Activated T-cell treated with anti-CD3 and anti-CD28 coated beads for 4 hours (primary cell): ENCODE measurements at places on chromosomes 6 and 20.

GRCh38 chr20:23021541-23021940 is 13.6 kb upstream of the SSTR4 start:
- DNase-seq = no peak

GRCh38 chr20:58078741-58079522 is 149.5 kb downstream of the ANKRD60 start:
- DNase-seq = no peak

DNA sequence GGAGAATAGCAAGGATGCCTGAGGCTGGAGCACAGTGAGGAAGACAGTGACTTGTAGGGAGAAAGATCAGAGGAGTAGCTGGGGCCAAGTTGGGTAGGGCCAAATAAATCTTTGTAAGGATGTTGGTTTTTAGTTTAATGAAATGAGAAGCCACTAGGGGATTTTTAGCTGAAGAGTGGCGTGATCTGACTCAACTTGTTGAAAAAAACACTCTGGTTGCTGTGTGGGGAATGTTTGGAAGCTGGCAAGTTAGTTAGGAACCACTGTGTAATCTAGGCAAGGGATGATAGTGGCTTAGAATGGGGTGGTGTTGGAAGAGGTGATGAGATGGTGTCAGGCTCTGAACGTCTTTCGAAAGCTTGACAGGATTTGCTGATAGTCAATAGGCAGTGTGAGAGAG is 176.1 kb upstream of the HDDC2 start:
- DNase-seq = no peak

GRCh38 chr20:57301026-57301425 is 28.6 kb upstream of the SPO11 start:
- no peak for DNase-seq

DNA sequence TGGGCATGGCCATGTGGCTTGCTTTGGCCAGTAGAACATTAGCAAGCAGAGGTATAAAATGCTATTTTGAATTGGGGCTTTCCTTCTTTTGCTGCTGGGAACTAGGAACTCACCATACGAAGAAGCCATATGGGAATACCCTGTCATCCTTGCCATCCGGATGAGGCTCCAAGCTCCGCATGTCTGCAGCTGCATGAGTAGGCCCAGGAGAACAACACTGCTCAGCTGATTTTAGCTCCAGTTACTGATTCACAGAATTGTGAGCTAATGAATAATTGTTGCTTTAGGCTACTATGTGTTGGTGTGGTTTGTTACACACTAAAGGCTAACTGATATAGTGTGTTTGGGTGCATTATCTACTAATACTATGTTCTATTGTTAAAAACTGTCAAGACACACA is 2.7 kb upstream of the PLCB4 start:
- DNase-seq = no peak

- no peak for DNase-seq
Measured at GRCh38 chr20:51469578-51470498, 72.7 kb downstream of the NFATC2 start.

DNA sequence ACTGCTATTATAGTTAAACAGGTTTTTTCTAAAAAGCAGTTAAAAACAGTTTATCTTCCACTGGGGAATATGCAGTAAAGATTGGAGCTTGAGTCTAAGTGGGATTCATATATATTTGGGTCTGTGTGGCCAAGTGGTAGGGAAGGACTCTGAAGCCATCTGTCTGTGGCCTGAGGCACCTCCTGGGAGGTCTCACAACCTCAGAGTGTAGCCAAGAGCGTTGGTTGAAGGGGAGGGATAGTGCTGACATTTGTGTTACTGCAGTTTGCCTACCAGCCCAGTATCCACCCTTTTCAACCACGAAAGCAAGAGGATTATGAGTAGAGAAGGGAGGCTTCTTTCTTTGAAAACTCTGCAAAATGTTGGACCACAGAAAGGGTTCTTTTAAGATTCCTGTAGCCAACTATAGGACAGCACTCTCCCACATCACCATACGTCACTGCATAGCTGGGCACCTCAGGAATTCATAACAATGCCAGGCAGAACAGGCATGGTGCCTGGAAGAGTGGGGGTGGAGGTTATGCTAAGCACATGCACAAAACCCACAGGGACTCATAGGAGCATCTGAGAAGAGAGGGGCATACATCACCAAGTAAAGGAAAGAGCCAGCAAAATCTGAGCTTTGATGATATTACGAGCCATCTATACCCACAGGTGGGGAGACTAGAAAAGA is 90.5 kb upstream of the HEY2 start:
- DNase-seq = no peak

DNA sequence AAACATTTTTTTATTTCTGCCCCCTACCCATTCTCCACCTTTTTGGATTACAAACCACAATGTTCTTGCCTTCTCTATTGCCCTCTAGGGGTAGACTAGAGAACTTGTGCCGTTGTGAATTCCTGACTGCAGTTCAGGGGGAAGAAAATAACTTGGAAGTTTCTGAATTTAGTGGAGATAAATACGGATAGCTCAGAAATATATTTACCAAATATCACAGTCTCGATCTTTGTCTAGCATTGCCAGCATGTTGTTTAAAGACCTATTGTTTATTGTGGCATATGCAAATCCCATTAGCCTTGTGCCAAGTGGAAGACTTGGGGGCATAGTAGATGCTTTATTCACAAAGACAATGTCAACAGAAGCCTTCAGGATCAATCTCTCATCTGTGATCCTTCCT is 154.1 kb upstream of the MMS22L start:
- no peak for DNase-seq

DNA sequence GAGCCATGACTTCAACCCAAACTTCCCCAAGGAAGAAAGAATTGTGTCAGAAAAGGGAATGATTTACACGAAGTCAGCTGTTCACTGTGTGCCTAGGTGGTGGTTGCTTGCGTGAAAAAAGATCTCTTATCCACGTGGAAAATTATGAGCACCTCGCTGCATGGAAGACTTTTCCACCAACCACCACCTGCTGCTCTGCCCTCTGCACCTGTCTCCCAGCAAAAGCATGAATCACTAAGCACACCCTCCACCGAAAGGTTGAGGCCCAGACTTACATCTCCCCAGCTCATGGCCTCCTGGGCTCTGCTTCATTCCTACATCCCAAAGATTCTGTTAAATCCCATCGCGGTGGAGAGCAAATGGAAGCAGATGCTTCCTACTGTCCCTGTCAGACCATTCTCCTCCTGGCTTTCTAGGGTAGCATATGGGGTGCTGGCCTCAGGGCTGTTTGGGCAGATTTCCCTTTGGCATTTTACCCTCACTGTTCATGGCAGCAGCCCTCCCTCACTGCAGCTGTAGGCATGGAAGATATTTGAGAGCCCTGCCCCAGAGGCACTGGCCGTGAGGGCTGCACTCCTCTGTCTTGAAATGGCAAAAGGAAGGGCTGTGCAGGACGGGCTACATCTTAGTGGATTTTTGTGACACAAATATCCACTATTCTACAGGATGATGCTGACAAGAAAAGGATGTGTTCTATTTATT is 37.6 kb upstream of the CST5 start:
- DNase-seq = no peak

DNA sequence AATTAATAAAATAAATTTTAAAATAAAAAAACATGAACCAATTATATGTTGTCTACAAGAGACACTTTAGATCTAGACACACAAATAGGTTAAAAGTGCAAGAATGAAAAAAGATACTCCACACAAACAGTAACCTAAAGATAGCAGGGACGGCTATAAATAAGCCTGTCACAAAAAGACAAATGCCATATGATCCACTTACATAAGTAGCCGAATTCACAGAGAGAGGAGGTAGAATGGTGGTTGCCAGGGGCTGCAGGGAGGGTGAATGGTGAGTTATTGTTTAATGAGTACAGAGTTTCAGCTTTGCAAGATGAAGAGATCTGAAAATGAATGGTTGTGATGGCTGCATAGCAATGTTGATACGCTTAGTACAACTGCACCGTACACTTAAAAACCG is 32.7 kb downstream of the KATNA1 start:
- DNase-seq = no peak

GRCh38 chr20:36098364-36098763 is 56.2 kb upstream of the EPB41L1 start:
- DNase-seq = no peak

DNA sequence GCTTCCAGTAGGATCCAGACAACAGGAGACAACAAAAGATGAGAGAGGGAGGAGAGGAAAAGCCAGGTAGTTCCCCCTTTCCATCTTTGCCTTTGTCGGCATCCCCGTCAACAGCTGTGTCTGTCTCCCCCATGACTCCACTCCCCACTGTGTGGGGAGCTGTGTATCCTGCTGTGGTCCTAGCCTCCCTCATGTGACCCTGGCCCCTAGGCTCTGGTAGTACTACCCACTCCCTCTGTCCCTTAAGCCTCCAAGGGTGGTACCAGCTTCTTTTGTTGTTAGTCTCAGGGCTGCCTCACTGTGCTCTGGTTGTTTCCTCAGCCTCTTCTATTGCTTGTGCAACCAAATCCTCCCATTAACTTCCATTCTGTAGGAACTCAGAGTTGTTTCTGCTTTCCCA is 28.7 kb downstream of the ANKEF1 start:
- DNase-seq = no peak

DNA sequence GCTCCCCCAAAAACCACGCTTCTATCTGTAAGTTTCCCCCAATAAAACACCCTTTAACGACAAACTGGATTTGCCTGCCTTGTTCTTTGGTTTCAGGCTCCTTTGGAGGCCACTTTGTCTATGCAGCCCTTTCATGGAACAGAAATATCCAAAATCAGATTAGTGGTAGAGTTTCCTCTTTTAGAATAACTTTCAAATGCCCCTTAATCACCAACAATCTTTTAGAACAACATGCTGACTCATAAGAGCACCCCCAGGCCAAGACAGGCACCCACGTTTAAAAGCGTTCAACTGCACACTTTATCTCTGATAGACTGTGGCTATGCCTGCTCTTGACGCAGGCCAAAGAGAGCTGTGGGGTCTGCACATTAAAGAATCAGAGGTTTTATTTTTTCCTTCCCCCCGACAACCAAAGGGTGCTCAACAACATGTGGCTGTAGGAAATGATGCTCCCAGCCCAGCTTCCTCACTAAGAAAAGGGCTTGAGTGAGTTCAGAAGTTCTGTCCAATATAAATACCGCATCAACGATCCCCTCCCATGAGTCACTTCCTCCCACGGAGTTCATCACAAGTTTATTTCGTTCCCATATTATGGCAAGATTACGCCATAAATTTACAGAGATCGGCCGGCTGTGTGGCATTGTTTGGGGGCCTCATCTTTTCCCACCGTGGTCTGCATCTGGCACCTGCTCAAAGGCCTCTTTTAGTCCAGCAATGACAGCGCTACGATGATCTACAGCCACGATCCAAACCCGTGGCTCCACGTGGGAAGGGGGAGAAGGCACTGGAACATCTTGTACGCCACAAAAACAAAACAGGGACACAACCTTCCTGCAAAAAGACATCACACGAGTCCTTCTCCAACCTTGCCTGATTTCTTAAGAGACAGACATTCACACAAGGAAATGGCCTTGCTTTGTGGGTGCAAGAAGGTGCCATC is 88.8 kb upstream of the NFATC2 start:
- DNase-seq = peak; percentile 3

DNA sequence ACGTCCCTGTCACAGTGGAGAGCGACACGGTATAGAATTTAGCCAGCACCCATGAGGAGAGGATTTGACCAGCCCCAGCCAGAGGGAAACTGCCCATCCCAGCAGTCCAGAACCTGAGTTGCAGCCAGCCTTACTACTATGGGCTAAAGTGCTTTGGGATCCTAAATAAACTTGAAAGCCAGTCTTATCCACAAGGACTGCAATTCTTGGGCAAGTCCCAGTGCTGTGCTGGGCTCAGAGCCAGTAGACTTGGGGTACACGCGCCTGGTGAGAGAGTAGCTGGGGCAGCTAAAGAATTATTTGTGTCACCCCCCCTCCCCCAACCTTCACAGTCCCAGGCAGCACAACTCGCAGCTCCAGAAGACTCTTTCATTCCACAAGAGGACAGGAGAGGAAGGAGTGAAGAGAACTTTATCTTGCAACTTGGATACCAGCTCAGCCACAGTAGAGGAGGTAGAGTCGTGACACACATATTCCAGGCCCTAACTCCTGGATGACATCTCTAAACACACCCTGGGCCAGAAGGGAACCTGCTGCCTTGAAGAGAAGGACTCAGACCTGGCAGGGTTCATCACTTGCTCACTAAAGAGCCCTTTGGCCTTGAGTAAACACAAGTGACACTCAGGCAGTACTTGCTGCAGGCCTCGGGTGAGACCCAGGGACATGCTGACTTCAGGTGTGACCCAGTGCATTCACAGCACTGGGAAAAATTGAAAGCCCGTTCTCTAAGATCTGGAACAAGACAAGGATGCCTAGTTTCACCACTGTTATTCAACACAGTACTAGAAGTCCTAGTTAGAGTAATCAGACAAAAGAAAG is 100.3 kb downstream of the REV3L start:
- no peak for DNase-seq

DNA sequence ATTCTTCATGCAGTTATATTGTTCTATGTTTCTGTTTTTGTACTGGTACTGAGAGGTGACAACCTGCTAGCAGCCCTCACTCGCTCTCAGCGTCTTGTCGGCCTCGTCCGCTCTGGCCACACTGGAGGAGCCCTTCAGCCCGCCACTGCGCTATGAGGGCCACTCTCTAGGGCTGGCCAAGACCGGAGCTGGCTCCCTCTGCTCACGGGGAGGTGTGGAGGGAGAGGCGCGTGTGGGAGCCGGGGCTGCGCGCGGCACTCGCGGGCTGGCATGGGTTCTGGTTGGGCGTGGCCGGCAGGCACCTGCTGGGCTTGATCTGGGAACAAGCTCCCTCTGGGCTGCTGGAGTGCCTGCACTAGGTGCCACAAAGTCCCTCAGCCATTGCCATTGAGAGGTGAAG is 1323.8 kb upstream of the EYS start:
- no peak for DNase-seq

- no peak for DNase-seq
Measured at GRCh38 chr20:6966721-6967120, 199.2 kb downstream of the BMP2 start.

DNA sequence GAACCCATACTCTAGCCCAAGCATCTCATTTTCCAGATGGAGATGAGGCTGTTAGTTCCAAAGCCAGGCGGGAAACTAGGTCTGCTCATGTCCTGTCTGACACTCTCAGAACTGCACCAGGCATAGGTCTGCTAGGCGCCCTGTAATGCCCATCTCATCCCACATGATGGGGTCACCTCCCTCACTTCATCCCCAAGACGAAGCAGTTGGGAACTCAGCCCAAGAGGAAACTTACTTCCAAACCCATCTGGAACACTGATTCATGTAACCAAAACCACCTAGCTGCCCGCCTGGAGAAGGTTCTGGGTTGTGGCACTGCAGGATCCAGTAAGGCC is 119.4 kb upstream of the PRND start:
- DNase-seq = no peak

DNA sequence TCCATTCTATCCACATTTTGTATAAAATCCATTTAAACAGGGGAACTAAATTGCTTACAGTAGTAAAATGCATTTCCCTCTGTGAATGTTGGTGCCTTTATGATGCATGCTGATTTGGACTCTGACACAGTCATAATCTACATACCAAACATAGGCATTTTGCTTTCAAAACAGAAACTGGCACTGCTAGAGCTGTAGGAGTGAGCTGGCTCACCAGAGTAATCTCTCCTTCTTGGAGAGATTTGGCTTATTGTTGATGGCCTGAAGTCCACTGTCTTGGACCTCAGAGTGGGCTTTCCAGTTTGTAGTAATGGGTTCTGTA is 363.2 kb upstream of the FLRT3 start:
- DNase-seq = no peak

- no peak for DNase-seq
Measured at GRCh38 chr6:137086031-137086430, 41.3 kb upstream of the IL20RA start.
